ENCODE measurements at places on chromosomes 12 and 14. TPM values are rescaled to one million over a fixed set of nuclear protein-coding genes. Genes with fewer than 3 reads are reported as not detected.

DNA sequence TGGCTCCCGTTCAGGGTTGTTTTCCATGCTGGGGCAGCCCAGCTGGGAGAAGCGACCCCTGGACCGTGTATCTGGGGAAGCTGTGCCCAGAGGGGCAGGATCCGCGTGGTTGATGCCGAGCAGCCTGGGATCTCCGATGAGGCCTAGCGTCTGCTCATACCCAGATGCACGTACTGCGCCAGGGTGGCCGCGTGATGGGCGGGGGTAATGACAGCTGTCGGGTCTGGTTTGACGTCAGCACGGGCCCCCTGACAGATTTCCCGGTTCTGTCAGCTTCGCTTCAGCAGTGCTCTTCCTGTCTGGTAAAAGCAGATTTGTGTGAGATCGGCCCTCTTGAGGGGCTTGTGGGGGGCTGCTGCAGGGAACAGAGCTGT is 147.3 kb downstream of the TSPAN9 start:
- DNase-seq = no peak

The PLCZ1 gene
- not detected for total RNA-seq

The GLIPR1L2 gene
- 0.29 TPM for total RNA-seq

The TSPAN19 gene
- not detected for total RNA-seq
